Regular cardiac myocyte (primary cell): ENCODE measurements at places on chromosomes 1 and 21. TPM values are rescaled to one million over a fixed set of nuclear protein-coding genes. Genes with fewer than 3 reads are reported as not detected.

The PLA2G4A gene
- 36.4 and 49.9 TPM in 2 replicates for total RNA-seq

The MTFR1L gene
- total RNA-seq = 35.0 and 39.9 TPM in 2 replicates

The KRTAP13-2 gene
- not detected in 2 replicates for total RNA-seq

The LCE2A gene
- total RNA-seq = not detected in 2 replicates

The CHAF1B gene
- total RNA-seq = 1.4 and 5.8 TPM in 2 replicates

The PKP1 gene
- under 0.01 and 0.19 TPM in 2 replicates for total RNA-seq

The CYP4X1 gene
- under 0.01 and 1.7 TPM in 2 replicates for total RNA-seq

The ZNF683 gene
- not detected in 2 replicates for total RNA-seq

The TAF13 gene
- 172 and 389 TPM in 2 replicates for total RNA-seq

The SELE gene
- under 0.01 TPM in 2 replicates for total RNA-seq
